ENCODE measurements at places on chromosomes 5 and 9.

DNA sequence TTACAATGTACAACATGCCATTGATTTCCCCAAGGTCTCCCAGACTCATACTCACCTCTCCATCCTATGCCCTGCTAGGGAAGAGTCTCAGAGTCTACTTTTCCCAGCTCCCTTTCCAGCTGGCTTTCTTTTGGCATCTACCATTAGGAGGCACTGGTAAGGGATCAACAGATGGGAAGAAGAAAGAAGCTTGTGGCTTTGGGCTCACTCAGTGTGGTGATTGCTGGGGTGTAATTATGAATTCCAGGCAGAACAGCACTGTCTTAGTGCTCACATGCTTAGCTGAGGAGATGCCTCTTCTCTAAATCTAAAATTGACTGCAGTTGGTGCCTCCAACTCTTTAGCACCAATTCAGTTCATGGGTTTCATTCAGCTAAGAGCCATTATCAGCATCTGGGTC, 330.0 kb downstream of the PSAT1 start:
- no peak for DNase-seq

GRCh38 chr9:2645569-2645968, 24.0 kb downstream of the VLDLR start:
- no peak for DNase-seq

- no peak for DNase-seq
Observed at GRCh38 chr9:38042626-38043357, 26.2 kb downstream of the SHB start.

DNA sequence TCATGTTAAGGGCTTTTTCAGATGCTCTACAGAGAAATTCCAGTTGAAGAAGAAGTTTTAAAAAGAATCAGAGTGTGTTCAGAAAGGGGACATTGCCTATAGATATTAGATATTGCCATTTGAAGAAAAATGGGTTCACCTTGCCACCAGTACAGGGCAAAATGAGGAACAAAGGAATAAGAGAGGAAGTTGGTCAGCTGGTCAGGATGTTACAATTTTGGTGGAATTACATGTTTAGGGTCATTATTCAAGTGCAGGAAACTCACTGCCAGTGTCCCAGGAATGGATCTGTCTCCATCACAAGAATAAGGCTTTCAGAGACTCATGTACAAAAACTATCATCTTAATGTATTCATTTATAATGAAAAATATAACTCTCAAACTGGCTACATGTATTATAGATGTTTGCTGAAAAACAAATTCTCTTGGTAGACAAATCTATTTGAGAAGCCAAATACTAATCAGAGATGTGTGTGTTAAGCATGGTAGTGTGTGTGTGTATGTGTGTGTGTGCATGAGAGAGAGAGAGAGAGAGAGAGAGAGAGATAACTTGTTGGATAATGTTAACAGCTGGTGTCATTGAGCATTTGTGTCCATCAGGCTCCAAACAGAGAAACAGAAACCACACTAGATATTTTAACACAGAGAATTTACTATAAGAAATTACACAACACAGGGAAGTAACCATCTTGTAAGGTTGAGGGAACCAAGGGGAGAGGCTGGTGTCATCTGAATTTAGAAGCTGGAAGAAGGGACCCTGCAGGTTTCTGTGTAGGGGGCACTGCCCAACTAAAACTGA, 5.0 kb upstream of the C1QTNF3 start:
- DNase-seq = no peak

DNA sequence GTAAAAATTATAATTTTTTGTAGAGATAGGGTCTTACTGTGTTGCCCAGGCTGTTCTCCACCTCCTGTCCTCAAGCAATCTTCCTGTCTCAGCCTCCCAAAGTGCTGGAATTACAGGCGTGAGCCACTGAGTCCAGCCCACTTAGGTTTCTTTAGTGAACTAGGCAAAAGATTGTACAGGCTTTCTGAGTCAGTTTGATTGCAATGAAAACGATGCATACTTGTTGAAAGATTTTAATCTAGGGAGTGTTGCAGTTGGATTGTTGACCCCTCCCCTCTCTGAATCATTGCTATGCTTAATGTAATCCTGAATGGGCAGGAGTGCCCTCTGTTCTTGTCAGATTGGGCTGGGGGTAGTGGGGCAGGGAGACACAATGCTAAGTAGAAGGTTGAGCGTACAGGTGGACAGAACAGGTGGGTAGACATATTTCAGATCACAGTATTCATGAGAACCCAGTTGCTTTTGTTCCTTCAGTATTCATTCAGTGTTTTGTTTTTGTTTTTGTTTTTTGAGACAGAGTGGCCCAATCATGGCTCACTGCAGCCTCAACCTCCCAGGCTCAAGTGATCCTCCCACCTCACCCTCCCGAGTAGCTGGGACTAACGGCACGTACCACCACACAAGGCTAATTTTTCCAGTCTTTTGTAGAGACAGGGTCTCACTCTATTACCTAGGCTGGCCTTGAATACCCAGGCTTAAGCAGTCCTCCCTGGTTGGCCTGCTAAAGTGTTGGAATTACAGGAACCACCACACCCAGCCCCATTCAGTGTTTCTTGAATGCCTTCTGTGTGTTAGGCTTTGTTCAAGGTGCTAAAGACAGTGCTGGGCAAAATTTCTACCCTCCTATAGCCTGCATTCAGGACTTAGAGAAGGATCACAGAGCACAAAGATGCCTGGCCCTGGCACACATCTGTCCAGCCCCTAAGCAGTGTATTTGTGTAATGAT, 70.1 kb downstream of the KIAA1958 start:
- no peak for DNase-seq
